ENCODE measurements at places on chromosomes 13 and 19.

DNA sequence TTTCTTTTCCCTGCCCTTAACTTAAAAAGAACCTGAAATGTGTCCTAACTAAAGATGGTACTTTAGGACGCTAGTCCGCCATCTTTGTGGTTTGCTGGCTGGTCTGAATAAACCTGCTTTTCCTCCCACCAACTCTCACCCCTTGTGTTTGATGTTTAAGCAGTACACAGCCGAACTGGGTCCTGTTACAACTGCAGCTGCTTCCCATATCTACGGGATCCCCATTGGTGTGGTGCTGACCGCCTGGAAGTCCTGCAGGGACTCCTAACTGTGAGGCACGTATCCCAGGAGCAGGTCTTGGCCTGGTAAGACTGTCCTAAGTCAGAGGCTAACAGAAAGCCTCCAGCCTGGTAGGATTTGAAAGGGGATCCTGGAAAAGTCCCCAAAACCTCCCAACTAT lies 40.9 kb upstream of the VSTM2B start:
- H3K36me3 ChIP-seq: no peaks in the 10 kb centered on the region
- H3K4me3 ChIP-seq: no peak overlapping the region
- no peak overlapping the region for H3K27ac ChIP-seq

DNA sequence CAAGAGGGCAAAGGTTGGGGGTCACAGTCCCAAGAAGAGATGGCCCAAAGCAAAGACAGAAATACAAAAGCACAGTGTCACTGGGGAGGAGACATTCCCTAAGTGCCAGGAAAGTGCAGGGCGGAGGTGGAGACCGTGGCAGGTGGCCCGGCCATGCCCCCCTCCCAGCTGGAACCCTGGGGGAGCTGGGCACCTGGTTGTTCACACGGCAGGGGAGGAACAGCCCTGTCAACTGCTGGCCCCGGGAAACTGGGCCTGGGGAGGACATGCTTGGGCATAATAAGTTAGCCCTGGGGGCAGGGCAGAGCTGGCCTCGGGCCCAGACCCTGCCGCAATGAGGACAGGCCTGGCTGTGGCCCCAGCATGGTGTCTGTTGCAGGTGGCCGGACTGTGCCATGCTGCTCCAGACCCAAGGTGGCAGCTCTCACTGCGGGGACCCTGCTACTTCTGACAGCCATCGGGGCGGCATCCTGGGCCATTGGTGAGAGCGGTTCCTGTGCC lies 7.4 kb downstream of the HPN start:
- H3K27me3 ChIP-seq: no peaks in the 10 kb centered on the region
- no peak for DNase-seq
- H3K27ac ChIP-seq: no peak overlapping the region
- H3K4me3 ChIP-seq: no peak overlapping the region
- peaks cover 4% of the 10 kb centered on the region for H3K36me3 ChIP-seq

GRCh38 chr13:44237276-44237767 lies 136.3 kb upstream of the SERP2 start:
- no peak overlapping the region for H3K4me3 ChIP-seq
- H3K27me3 ChIP-seq: no peaks in the 10 kb centered on the region
- DNase-seq: no peak
- H3K27ac ChIP-seq: no peak overlapping the region
- no peaks in the 10 kb centered on the region for H3K4me1 ChIP-seq

GRCh38 chr13:71417205-71417604 lies 449.8 kb downstream of the DACH1 start:
- DNase-seq: no peak
- no peak overlapping the region for H3K27ac ChIP-seq
- H3K4me3 ChIP-seq: no peak overlapping the region
- H3K4me1 ChIP-seq: no peaks in the 10 kb centered on the region
- H3K36me3 ChIP-seq: no peaks in the 10 kb centered on the region

DNA sequence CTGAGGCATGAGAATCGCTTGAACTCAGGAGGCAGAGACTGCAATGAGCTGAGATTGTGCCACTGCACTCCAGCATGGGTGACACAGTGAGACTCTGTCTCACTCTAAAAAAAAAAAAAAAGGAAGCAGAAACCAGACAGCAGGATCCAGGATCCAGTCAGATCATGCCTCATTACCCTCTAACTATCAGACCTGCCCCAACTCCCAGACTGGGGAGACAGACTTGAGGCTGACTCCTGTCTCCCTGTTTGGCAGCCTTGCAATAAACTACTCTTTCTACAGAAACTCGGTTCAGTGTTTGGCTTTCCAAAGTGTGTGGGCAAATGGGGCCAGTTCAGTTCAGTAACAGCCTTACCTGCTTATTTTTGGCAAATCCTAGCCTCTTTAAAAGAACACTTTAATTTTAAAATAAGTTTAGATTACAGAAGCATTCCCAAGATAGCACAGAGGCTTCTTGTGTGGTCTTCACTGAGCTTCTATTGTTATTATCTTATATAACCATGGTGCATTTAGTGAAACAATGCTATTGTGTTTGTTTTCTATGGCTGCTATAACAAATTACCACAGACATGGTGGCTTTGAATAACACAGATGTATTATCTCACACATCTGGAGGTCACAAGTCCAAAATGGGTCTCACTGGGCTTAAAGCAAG lies 18.5 kb downstream of the RASL11A start:
- H3K27me3 ChIP-seq: peaks cover 51% of the 10 kb centered on the region
- no peak overlapping the region for H3K27ac ChIP-seq
- H3K4me1 ChIP-seq: peaks cover 8% of the 10 kb centered on the region
- DNase-seq: no peak
- no peak overlapping the region for H3K4me3 ChIP-seq
- no peaks in the 10 kb centered on the region for H3K36me3 ChIP-seq

DNA sequence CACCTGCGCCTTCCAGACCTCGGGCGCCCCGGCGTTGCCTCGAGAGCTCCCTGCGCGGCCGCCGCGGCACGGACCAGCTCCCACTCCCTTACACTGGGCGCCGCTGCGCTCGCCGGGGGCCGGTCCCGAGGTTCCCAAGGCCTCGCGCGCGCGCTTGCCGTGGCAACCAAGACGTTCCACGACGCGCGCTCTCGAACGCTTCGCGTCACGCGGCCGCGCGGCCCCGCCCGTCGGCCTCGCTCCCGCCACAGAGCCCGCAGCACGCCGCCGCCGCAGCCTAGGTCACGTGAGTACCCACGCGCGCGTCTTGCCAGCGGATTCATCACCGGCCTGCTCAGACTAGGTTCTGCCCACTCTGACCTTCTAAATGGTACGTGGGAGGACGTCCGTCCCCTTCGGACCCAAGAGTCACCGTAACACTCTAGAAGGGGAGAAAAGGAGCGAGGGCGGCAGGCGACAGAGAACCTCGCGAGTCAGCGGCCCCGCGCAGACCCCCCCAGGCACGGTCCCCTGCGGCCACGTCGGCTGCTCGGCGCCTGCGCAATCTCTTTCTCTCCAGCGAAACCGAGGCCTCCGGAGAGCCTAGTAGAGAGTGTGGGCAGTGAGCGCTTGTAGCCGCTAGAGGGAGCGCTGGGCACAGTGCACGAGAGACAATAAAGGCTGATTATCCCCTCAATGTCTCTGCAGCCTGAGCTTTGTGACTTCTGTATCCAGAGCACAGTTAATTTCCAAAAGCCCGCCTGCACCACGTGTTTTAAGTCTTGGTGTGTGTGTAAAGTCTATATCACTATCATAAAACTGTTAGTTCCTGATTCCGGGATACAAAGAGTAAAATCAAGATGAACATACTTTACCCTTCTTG lies at the start of gene SPART:
Gene SPART (minus strand): TSS at position 173 of the 862 bp plus-strand sequence. CDS start 10,564 bp downstream, outside the sequence.
- H3K4me3 ChIP-seq: peak within 1 kb of the TSS; percentile 77
- H3K4me1 ChIP-seq: no peaks in the 10 kb centered on the region
- peak within 1 kb of the TSS; percentile 88 for H3K27ac ChIP-seq
- H3K27me3 ChIP-seq: peaks cover 29% of the 10 kb centered on the region
- peaks cover 5% of the 10 kb centered on the region for H3K36me3 ChIP-seq

DNA sequence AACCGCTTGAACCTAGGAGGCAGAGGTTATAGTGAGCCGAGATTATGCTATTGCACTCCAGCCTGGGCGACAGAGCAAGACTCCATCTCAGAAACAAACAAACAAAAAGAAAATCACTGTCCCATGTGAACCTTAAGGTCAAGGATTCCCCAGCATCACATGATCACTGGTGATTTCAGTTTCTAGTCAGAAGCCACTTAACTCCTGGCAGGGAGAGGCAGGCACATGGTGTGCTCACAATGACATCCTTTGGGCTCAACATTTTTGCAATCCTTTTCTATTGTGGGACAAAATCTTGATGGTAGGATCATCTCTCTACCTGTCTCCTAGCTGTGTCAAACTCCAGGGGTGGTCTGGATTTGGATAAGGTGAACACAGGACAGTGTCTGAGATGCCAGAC lies 12.1 kb downstream of the AKAP8 start:
- no peak overlapping the region for H3K4me3 ChIP-seq
- H3K27ac ChIP-seq: no peak overlapping the region
- H3K4me1 ChIP-seq: no peaks in the 10 kb centered on the region
- no peaks in the 10 kb centered on the region for H3K27me3 ChIP-seq

- no peak overlapping the region for H3K27ac ChIP-seq
- H3K4me1 ChIP-seq: peaks cover 5% of the 10 kb centered on the region
- no peak overlapping the region for H3K4me3 ChIP-seq
- H3K27me3 ChIP-seq: peaks cover 39% of the 10 kb centered on the region
- no peak for DNase-seq
Measured at GRCh38 chr13:45105895-45106294, 14.4 kb upstream of the GTF2F2 start.

DNA sequence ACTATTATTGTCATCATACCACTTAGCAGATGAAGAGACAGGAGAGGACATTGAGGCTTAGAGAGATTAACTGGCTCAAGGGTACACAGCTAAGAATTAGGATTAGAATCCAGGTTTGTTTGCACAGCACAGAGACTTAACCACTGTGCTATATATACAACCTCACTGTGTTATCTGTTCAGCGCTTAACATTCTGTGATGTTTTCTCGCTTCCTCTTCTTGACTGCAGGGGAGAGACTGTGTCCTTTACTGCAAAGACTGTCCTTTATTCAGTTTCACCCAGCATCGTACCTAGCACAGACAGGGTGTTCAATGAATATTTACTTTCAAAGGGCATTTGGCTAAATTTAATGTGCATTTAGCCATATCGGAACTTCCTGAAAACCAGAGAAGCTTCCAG lies 54.9 kb upstream of the PCDH8 start:
- peaks cover 49% of the 10 kb centered on the region for H3K27me3 ChIP-seq
- H3K4me1 ChIP-seq: no peaks in the 10 kb centered on the region
- no peak for DNase-seq
- H3K4me3 ChIP-seq: no peak overlapping the region
- no peak overlapping the region for H3K27ac ChIP-seq

DNA sequence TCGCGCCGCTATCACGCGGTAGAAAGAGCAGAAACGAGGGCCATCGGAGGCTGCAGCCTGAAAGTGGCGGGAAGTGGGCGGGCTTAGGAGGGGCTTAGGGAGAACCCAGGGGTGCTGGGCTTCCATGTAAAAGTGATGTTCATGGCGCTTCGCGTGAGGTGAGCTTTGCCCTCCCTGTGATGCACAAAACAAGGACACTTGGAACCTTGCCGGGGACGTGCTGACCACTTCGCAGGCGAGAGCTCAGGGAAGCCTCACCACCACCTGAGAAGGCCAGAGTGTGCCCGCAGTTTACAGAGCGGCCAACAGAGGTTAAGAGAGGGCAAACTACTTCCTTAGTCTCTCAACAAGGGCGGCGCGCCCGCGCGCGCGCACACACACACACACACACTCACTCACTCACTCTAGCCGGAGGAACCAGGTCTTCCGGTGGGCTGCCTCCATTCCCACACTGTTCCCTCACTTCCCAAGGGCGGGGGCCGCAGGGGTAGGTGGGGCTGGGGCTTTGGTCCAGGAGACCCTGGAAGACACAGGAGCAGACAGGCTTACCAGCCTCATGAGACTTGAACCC lies 651 bp downstream of the GAPDHS start:
- peaks cover 59% of the 10 kb centered on the region for H3K27me3 ChIP-seq
- H3K36me3 ChIP-seq: peaks cover 2% of the 10 kb centered on the region
- no peak for DNase-seq
- H3K27ac ChIP-seq: no peak overlapping the region

DNA sequence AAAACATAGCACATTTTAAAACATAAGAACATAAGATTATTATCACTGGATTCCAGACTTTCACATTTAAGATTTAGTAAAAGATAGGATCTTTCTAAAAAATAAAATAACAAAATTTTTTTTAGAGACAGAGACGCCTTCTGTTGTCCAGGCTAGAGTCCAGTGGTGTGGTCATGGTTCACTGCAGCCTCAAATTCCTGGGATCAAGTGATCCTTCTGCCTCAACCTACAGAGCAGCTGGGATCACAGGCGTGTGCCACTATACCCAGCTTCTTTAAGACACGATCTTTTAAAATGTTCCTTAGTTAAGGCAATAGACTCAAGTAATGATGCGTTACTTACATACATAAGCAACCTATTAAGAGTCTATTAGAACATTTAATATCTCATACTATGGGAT lies 32.7 kb downstream of the ALG5 start:
- no peak for DNase-seq
- H3K27me3 ChIP-seq: no peaks in the 10 kb centered on the region
- no peak overlapping the region for H3K4me3 ChIP-seq

GRCh38 chr19:37227996-37228395 lies 10.0 kb downstream of the ZNF383 start:
- H3K36me3 ChIP-seq: peaks cover 39% of the 10 kb centered on the region
- H3K27ac ChIP-seq: no peak overlapping the region
- no peak for DNase-seq
- H3K4me1 ChIP-seq: peaks cover 17% of the 10 kb centered on the region
- no peaks in the 10 kb centered on the region for H3K27me3 ChIP-seq

DNA sequence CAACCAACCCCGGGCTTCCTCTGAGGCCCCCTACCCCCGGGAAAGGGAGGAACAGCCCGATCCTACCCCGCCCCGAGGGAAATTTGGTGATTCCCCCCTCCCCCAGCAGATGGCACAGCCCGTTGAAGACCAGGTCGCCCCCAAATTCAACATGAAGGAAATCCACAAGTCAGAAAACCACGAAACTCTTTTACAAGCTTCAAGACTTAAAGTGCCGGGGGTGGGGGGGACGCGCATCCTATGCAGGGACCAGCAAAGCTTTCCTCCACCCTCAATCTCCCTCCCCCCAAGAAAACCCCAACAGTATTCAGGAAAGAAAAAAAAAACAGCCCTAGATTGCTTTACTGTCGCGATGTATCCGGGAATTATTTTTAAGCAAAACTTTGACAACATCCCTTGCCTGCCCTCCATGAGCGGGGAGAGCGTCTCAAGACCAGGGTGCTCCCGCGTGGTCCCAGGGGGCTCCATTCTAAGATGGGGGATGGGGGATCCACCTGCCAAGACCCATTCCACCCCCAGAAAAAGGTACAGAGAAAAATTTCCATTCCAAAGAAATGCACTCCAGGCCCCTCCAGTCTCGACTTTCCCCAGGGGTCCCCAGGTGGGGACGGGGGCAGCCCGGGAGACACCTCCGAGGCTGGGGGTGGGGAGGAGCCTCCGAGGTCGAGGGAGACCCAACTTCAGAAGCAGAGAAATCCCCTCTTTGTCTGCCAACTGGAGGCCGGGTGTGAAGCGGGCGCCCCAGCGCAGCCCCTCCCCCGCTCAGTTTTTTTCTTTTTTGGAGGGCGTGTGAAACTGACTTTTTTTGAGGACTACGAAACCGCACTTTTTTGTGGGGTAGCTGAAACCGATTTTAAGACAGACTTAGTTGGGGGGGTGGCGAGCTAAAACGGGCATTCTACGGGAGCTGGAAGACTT lies 1.5 kb downstream of the TCF3 start:
- peak overlapping the region; percentile 87 for H3K4me3 ChIP-seq
- H3K27me3 ChIP-seq: no peaks in the 10 kb centered on the region
- peaks cover 24% of the 10 kb centered on the region for H3K4me1 ChIP-seq
- peak; percentile 47 for DNase-seq
